ELR (cell line): ENCODE measurements at places on chromosomes 2 and 18.
A peak's percentile ranks its signal among the peaks of the same experiment; 100 is the strongest.

DNA sequence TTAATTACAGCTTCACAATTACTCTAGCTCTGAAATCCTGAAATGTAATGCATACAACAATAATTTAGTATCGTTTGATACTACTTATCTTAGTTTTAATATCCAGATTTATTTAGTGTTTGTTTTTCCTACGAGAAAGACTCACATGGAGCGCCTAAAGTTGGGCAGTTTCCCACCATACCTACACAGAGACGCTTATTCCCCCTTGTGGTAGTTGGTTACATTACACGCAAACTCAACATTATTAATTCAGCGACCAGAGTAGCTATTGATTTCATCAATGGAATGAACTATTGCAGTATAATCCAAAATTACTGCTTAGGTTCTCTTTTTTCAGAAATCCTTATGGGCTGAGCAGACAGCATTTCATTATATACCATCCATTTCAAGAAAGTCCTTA is 164.0 kb upstream of the REG3G start:
- DNase-seq: peak; percentile 2

DNA sequence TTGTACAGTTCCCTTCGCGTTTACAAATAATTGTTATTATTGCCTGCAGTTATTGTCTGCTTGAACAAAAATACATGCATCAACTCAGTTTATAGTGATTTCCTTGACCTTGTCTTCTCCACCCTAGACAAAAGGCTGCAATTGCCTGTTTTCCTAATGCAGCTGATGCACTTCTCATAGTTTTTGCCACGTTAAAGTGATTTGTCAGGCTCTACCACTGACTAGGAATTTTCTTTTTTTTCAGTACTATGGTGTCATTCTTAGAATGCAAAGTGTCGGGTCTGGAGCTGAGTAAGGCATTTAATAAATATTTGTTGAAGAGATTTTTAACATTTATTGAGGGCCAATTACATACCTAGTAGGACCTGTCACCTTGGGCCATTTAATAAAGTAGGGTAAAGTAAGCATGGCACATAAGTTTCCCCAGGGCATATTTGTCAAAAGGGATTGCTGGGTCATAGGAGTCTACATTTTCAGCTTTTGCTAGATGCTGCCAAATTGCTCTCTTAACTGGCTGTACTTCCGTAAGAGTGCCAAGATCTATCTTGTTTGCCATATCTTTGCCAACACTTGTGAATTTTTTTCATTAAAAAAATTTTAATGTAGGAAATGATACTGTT is 24.1 kb downstream of the ACSL3 start:
- DNase-seq: no peak

DNA sequence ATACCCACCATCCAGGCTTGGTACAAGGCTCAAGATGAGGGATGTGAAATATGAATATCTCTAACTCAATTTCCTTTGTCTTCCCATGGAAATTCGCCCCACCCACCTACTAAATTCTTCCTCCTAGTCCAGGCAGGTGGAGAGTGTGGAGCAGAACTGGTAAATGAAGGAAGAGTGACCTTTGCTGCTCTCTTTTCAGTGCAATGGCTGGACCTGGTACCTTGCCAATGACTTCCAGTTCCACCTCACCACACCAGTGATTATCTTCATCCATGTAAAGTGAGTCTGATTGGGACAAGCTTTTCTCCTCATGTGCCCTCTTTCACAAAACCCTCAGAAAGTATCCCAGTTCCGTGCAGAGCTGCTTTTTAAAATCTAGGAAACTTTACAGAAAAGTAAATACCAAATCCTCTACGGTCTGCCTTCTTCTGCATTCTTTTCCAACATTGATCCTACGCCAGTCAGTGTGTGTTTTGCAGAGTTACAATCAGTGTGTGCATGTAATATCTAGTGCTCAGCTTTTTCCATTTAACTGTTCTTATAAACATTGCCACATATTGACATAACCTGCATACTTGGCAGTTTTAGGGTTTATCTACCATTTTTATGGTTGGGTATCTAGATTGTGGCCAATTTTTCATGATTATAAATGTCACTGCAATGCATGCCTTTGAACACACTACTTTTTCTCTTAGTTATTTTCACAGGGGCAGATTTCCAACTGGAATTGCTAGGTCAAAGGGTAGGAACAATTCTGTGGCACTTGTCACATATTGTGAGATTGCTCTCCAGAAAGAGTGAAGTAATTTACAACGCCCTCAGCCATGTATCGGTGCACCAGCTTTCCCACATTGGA is 86.5 kb upstream of the SEC11C start:
- DNase-seq: no peak

DNA sequence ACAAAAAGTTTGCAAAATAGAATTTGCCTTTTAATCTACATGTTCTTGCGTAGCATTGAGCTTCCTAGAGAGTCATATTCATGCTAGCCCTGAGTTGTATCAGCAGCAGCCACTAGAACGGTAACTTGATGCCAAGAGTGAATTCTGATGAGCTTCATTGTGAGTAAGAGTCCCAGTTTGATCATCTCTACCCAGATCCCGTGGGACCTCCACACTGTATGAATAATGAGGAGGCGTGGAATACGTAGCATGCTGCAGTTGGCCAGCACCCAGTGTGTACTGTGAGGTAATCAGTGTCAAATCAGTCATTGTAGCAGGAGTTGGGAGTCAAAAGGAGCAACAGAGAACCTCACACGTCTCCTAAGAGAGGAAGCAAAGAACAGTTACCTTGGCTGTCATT is 197.9 kb downstream of the NEDD4L start:
- peak; percentile 72 for DNase-seq

- no peak for DNase-seq
Observed at GRCh38 chr2:72117029-72117428, 30.6 kb downstream of the CYP26B1 start.

- no peak for DNase-seq
Observed at GRCh38 chr2:175350105-175350504, 168.6 kb upstream of the ATP5MC3 start.

GRCh38 chr2:121504316-121504715 is 26.4 kb upstream of the RNU4ATAC start:
- DNase-seq: no peak

DNA sequence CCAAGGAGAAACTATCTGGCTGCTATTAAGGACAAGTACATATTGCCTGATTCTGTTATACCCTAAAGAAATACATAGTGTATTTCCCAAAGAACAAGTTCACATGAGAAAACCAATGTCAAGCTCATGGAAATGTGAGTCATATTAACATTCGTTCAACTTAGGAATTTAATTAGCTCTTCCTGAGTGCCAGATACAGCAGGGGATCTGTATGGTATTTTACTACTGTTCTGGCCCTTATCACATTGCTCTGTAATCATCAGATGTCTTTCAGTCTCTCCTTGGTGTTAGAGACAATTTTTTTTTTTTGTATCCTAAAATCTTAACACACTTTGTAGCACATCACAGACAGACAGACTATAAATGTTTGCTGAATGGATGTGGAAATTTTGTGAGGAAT is 395.0 kb upstream of the CRIM1 start:
- no peak for DNase-seq
